ENCODE measurements at places on chromosomes 12 and 14. TPM values are rescaled to one million over a fixed set of nuclear protein-coding genes. Genes with fewer than 3 reads are reported as not detected.
A peak's percentile ranks its signal among the peaks of the same experiment; 100 is the strongest.

GRCh38 chr12:59595883-59596540 is at the start of gene SLC16A7:
Gene SLC16A7, plus strand, starts transcription at chr12:59596029. Its CDS starts 108,773 bp downstream, at chr12:59704802.
- H3K4me3 ChIP-seq: peak within 1 kb of the TSS; percentile 82
- H3K27ac ChIP-seq: peak within 1 kb of the TSS; percentile 100
- H3K27me3 ChIP-seq: no peaks in the 10 kb centered on the region
- peak; percentile 91 for DNase-seq
- H3K36me3 ChIP-seq: peaks cover 23% of the 10 kb centered on the region
- H3K4me1 ChIP-seq: peaks cover 53% of the 10 kb centered on the region

- H3K36me3 ChIP-seq: no peaks in the 10 kb centered on the region
- no peak for DNase-seq
- peaks cover 19% of the 10 kb centered on the region for H3K27me3 ChIP-seq
- H3K4me3 ChIP-seq: no peak overlapping the region
- H3K27ac ChIP-seq: no peak overlapping the region
Observed at GRCh38 chr12:65557438-65558181, 266.7 kb upstream of the HMGA2 start.

GRCh38 chr12:3205742-3206519 is 128.8 kb downstream of the TSPAN9 start:
- DNase-seq: no peak
- no peak overlapping the region for H3K27ac ChIP-seq
- no peaks in the 10 kb centered on the region for H3K36me3 ChIP-seq
- H3K4me1 ChIP-seq: peaks cover 4% of the 10 kb centered on the region
- no peak overlapping the region for H3K4me3 ChIP-seq

CISTR gene
- not detected for total RNA-seq

GRCh38 chr12:26636710-26637328 is 196.2 kb downstream of the ITPR2 start:
- no peak overlapping the region for H3K4me3 ChIP-seq
- peaks cover 2% of the 10 kb centered on the region for H3K4me1 ChIP-seq
- H3K27me3 ChIP-seq: no peaks in the 10 kb centered on the region
- peaks cover 13% of the 10 kb centered on the region for H3K36me3 ChIP-seq

GRCh38 chr14:61563880-61564617 is 131.3 kb upstream of the HIF1A start:
- no peak overlapping the region for H3K4me3 ChIP-seq
- DNase-seq: no peak

CCDC197 gene
- 0.34 TPM for total RNA-seq

- peak; percentile 72 for DNase-seq
- peak overlapping the region; percentile 93 for H3K27ac ChIP-seq
- peak overlapping the region; percentile 63 for H3K4me3 ChIP-seq
- H3K36me3 ChIP-seq: no peaks in the 10 kb centered on the region
Observed at GRCh38 chr14:77040741-77041653, 12.5 kb upstream of the IRF2BPL start.

ABCD2 gene
- total RNA-seq: 2.1 TPM

GLIPR1L2 gene
- total RNA-seq: 0.50 TPM

- no peaks in the 10 kb centered on the region for H3K36me3 ChIP-seq
- peaks cover 6% of the 10 kb centered on the region for H3K27me3 ChIP-seq
- no peak for DNase-seq
- H3K4me3 ChIP-seq: no peak overlapping the region
Observed at GRCh38 chr14:103021684-103022001, 35.7 kb downstream of the CDC42BPB start.

- DNase-seq: no peak
- H3K4me3 ChIP-seq: no peak overlapping the region
- H3K27ac ChIP-seq: no peak overlapping the region
- H3K27me3 ChIP-seq: peaks cover 22% of the 10 kb centered on the region
Observed at GRCh38 chr12:106073179-106073578, 65.6 kb downstream of the NUAK1 start.

DNA sequence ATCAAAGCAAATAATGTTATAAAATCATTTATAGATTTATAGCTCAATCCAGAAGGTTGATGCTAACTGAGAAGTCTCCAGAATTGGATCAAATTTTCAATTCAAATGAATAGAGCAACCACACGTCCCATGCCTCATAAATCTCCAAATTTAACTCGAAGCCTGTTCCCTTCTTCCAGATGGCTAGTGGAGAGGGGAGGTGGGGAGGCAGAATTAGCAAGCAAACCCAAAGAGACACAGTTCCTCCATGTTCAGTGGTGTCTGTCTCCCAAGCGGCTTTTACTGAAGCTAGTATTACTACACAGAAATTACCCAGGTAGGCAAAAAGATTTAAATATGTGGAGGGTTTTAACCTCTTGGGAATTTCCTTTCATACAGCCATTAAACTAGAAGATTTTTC is 65.8 kb downstream of the DUSP6 start:
- H3K4me3 ChIP-seq: no peak overlapping the region
- no peaks in the 10 kb centered on the region for H3K36me3 ChIP-seq
- peaks cover 18% of the 10 kb centered on the region for H3K4me1 ChIP-seq
- H3K27ac ChIP-seq: no peak overlapping the region

NEDD1 gene
- 57.9 TPM for total RNA-seq

DNA sequence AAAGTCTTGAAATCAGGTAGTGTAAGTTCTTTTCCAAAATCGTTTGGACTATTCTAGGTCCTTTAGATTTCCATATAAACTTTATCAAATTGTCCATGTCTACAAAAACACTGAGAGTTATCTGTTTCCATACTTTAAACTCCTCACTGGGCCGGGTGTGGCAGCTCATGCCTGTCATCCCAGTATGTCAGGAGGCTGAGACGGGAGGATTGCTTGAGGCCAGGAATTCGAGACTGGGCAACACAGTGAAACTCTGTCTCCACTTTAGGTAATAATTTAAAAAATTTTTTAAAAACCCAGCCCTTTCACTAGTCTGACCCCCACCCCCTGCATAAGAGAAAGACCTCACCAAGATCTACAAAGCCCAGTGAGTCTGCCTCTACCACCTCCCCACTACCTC is 6.4 kb upstream of the ISM2 start:
- no peak for DNase-seq
- no peaks in the 10 kb centered on the region for H3K4me1 ChIP-seq
- no peak overlapping the region for H3K27ac ChIP-seq
- peaks cover 7% of the 10 kb centered on the region for H3K27me3 ChIP-seq
- peaks cover 14% of the 10 kb centered on the region for H3K36me3 ChIP-seq
- H3K4me3 ChIP-seq: no peak overlapping the region

DNA sequence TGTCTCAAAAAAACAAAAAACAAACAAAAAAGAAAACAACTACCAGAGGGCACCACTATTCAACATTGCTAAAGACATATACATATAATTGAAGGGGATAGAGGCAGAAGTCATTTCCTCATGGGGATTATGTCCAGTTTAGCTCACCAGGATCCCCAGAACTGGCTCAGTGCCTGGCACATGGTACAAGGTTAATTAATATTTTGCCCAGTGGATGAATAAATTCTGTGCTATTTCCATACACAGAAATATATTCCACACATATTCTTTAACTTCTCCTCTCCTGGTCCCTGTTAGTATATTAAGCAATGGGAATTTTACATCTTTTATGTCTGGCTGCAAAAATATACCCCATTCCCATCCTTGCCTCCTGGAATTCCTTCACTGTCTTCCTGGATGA is 6.7 kb downstream of the FOS start:
- no peak overlapping the region for H3K27ac ChIP-seq
- no peak overlapping the region for H3K4me3 ChIP-seq
- no peak for DNase-seq
- peaks cover 22% of the 10 kb centered on the region for H3K36me3 ChIP-seq

DNA sequence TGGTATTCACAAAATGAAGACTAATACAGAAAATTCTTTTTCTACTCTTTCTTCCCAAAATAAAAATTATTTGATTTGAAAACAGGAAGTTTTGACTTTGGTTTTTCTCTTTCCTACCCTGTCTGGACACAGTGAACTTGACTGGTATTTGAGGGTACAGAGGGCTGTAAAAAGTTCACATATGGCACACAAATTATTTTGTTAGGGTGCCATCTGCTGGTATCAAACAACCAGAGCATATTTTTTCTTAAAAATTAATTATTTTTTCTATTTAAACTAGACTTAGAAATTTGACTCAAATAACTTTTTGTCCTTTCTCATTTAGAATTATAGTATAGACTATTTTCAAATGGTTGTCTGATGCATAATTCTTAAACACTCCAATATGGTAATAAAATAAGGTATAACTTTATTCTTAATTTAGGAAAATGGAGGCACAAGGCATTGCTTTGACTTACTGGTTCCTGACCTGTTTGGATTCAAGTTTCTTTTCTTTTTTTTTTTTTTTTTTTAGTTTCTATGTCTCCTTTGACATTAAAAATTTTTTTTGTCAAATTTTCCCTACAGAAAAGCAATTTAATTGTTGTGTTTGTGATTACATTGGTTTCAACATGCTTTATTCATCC is 390.6 kb downstream of the PRKD1 start:
- H3K4me1 ChIP-seq: no peaks in the 10 kb centered on the region
- no peaks in the 10 kb centered on the region for H3K36me3 ChIP-seq
- no peak overlapping the region for H3K4me3 ChIP-seq
- no peaks in the 10 kb centered on the region for H3K27me3 ChIP-seq
- H3K27ac ChIP-seq: no peak overlapping the region
- DNase-seq: no peak

FOXN4 gene
- total RNA-seq: not detected

GLIPR1 gene
- total RNA-seq: 9.3 TPM

DNA sequence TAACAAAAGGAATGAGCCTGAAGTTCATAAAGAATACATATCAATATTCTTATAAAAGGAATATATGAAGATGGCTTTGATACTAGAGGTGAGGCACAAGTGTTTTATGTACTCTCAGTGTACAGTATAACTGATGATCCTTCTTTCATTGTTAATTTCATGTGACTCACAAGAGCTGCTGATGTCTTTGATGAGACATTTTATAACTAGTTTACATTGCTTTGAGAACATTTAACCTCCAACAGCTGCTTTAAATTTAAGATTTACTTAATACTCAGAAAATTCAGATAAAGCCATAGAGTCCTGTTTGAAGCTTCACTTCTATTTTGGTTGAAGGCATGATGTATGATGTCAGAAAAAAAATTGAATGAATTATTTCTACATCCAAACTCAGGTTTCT is 59.8 kb downstream of the WASHC4 start:
- H3K36me3 ChIP-seq: peaks cover 17% of the 10 kb centered on the region
- H3K27ac ChIP-seq: no peak overlapping the region
- peaks cover 5% of the 10 kb centered on the region for H3K4me1 ChIP-seq
- H3K4me3 ChIP-seq: no peak overlapping the region

DNA sequence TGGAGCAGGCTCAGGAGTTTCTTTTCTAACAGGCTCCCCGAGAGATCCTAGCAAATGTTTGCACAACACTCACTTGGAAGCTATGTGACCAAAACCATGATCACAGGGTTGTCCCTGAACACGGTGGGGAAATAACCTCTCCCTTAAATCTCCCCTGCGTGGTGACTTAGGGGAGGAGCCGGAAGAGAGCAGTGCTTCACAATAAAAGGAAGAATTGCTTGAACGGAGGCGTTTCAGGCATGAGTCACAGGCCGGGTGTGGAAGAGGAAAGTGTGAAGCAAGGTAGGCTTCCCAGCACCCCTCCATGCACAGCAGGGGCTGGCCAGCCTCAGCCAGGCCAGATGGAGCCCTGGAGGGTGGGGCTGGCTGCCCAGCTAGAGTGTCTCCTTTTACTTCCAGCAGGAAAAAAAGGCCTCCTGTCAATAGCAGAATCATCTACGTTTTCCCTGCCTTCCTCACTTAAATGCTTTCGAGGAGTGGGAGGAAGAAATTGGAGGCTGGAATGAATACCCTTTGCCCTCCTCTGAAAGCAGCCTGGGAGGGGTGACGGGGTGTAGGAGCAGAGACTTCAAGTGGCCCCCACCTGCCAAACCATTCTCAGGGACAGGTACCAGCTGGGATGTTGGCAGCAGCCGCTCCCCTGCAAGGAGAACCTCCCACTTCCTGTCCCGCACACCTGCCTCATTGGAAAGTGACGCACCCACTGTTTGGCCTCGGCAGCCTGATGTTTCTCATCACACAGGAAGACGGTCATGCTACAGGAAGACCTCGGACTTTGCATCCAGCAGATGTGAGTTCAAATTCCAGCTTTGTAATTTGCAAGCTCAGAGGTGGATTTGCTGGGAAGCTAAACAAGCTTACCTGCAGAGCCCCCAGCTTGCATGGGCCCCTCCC is 30.1 kb upstream of the PPP2R5C start:
- H3K4me3 ChIP-seq: peak overlapping the region; percentile 66
- no peaks in the 10 kb centered on the region for H3K27me3 ChIP-seq
- DNase-seq: peak; percentile 94
- no peaks in the 10 kb centered on the region for H3K36me3 ChIP-seq

DNA sequence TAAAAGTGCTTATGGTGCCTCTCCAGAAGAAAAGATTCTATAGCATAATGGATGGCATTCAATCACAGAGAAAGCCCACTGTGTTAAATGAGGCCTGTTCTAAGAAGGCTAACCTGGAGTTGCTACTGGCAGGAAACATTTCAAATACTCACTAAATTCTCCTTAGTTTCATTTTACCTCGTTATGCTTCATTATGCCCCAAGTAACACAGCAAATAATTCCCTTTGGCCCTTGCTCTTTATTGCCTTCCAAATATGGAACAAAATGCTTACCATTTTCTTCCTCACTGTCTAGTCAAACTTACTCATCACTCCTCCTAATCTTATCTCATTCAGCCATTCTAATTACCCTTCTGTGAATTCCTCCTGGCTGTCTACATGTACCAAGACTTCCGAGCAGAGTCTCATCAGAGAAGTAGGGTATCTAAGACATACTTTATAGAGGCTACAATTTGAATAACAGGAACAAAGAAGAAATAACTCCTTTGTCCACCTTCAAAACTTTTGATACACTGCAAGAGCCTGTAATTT is 292.1 kb upstream of the CLEC14A start:
- no peak overlapping the region for H3K27ac ChIP-seq
- no peaks in the 10 kb centered on the region for H3K36me3 ChIP-seq
- no peak overlapping the region for H3K4me3 ChIP-seq
- H3K27me3 ChIP-seq: peaks cover 3% of the 10 kb centered on the region

DNA sequence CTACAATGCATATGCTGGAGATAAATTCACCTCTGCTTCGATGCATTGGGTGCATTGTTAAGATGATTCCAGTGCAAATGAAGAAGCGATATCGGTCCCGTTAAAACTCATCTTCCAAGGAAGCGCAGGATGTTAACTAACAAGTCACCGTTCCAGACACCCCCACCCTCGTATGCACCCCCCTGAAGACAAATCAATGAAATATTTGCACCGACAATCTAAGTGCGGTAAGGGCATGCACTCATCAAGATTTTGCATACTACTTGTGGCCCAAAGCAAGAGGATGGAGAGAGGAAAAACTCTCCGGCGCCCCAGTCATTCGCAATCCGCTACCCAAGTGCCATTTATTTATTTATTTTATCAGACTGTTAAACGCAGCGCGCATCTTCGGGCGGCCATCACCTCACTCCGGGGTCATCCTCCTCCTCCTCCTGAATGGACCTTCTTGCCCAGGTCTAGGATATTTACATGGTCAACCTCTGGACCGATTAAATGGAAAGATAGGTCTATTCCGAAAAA is 1.2 kb downstream of the NOVA1 start:
- H3K27ac ChIP-seq: no peak overlapping the region
- peak overlapping the region; percentile 41 for H3K4me3 ChIP-seq
- no peak for DNase-seq
- peaks cover 1% of the 10 kb centered on the region for H3K36me3 ChIP-seq
- H3K4me1 ChIP-seq: no peaks in the 10 kb centered on the region

CLEC1B gene
- not detected for total RNA-seq

Data from activated CD4-positive, alpha-beta T cell treated with anti-CD3 and anti-CD28 coated beads for 36 hours (primary cell).